ENCODE measurements at places on chromosomes 12 and 14. TPM values are rescaled to one million over a fixed set of nuclear protein-coding genes. Genes with fewer than 3 reads are reported as not detected.

- no peaks in the 10 kb centered on the region for H3K27me3 ChIP-seq
- no peak overlapping the region for H3K4me3 ChIP-seq
- peaks cover 8% of the 10 kb centered on the region for H3K36me3 ChIP-seq
- H3K27ac ChIP-seq = no peak overlapping the region
- no peak for DNase-seq
Observed at GRCh38 chr14:69439521-69440270, 41.2 kb downstream of the SLC39A9 start.

DNA sequence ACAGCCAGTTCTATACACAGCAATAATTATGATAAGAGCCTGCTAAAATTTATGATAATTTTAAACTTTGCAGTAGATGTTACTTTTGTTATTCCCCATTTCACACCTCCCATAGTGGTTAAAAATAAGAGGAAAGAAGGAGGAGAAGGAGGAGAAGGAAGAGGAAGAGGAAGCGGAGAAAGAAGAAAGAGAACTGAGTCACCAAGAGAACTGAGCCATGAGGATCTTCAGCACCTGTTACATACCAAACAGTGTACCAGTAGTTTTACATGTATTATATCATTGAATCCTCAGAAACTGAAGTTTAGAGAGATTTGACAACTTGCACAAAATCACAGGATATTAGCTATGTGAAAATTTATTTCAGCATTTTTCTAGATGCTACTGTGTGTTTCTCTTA, 3.9 kb downstream of the CD163 start:
- no peaks in the 10 kb centered on the region for H3K27me3 ChIP-seq
- H3K4me3 ChIP-seq = no peak overlapping the region
- no peak for DNase-seq
- no peaks in the 10 kb centered on the region for H3K36me3 ChIP-seq

Gene EIF2S3B
- 0.25 TPM for total RNA-seq

DNA sequence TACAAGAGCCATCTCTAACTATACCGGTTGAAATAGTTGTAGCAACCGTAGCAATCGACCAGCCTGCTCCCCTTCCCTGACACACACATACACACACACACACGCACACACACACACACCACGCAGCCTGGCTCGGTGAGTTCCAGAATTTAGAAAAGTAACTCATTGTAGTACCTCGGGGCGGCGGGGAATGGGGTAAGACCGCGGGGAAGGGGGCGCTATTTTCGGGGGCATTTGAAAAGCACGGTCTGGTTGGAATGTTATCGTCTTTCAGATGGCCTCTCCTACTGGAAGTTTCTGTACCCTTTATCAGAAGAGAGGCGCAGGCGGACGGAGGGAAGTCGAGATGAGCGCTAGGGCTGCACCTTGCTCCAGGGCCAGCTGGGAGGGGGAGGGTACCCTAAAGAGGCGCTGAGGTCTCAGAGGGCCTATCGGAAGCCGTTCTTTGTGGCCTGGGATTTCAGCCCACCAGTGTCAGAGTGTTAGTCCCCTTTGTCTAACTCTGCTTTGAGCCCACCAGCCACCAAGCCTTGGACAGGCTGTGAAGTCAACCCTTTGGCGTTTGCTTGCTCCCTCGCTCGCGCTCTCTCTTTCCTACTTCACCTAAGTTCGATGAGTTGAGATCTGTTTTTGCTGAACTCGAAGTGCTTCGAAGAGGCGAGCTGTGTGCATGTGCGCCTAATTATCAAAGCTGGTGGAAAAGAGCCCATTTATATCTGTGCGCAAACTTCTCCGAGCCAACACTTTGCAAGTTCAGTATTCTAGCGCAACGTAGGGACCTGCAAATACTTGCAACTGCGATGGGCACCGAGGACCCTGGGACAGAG, 837 bp downstream of the COL2A1 start:
- H3K27me3 ChIP-seq = peaks cover 46% of the 10 kb centered on the region
- H3K36me3 ChIP-seq = no peaks in the 10 kb centered on the region
- no peak overlapping the region for H3K4me3 ChIP-seq
- H3K4me1 ChIP-seq = peaks cover 27% of the 10 kb centered on the region

DNA sequence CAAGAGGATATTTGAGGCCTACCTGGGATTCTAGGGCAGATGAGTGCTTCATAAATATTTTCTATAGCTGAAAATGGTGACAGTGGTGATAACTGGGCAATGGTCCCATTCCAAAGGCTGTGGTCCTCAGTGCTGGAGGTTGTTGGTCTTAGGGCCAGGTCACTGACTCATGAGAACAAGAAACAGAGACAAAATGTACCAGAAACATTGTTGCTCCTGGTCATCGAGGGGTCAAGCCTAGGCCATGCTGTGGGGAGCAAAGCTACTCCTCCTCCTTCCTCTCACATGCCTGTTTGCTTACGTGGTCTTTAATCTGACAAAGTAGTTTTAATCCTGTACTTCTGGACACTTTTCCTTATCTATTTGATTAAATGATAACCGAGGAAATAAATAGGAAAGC, 33.8 kb downstream of the ERG28 start:
- H3K27ac ChIP-seq = no peak overlapping the region
- H3K36me3 ChIP-seq = no peaks in the 10 kb centered on the region

DNA sequence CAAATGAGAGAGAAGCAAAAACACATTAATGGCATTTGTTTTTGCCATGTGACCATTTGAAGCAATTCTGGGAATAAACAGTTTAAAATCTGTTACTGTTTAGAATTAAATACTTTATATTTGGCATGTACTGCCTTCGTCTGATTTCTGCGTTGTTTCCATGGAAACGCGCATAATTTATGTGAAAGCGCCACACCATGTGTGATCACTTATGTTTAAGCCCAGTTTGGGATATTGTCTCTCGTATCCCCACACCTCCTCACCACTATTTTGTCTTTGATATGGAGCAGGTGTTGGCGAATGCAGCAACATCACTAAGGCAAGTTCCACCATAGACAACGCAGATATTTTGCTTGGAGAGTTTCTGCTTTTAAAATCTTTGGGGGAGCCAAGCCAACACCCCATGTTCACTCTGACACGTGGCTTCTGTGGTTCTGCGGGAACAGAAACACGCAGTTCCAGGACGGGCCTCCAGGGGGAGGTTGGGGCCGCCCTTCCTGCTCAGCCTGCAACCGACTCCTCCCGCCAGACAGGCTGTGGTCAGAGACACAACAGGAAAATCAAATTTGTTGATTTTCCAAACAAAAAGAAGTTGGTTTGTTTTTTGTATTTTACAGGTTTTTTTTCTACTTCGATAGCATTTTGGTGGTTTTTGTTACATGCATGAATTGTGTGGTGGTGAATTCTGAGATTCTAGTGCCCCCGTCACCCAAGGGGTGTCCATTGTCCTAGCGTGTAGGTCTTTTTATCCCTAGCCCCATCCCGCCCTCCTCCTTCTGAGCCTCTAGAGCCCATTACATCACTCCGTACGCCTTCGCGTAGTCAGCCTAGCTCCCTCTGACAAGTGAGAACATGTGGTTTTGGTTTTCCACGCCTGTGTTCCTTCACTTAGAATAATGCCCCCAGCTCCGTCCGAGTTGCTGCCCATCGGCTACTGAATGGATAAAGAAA, 101.9 kb upstream of the SFSWAP start:
- peaks cover 5% of the 10 kb centered on the region for H3K27me3 ChIP-seq
- H3K36me3 ChIP-seq = no peaks in the 10 kb centered on the region
- H3K4me3 ChIP-seq = no peak overlapping the region
- no peak overlapping the region for H3K27ac ChIP-seq
- peak; percentile 44 for DNase-seq

GRCh38 chr12:129779033-129779432, 124.8 kb downstream of the TMEM132D start:
- H3K4me1 ChIP-seq = no peaks in the 10 kb centered on the region
- no peak overlapping the region for H3K4me3 ChIP-seq
- H3K36me3 ChIP-seq = no peaks in the 10 kb centered on the region
- DNase-seq = no peak

DNA sequence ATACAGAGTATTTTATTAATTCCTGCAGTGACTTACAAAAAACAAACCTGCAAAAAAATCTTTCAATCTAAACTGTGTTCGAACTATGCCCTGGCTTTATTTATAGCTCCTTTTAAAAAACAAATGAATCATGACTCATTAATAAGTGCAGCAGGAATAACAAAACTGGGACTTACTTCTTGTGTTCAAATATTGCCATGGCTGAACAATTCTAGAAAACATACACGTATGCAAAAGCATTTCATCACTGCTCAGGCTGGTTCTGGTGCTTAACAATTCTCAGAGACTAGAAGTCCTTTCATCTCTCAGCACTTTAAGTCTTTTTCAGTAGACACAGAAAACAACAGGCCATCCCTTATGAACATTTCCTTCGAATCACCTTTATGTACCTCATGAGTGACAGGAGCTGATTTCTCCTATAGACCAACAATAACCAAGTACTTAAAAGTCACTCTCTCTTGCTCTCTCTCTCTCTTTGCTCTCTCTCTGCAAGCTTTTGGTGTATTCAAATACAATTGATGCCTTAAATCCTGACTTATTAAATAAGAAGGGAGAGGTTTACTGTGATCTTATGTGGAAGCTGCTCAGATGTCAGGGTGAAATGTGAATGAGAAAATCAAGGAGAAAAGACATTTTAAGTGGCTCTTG, 268.8 kb downstream of the TTC8 start:
- no peaks in the 10 kb centered on the region for H3K36me3 ChIP-seq
- DNase-seq = no peak
- no peak overlapping the region for H3K27ac ChIP-seq
- no peaks in the 10 kb centered on the region for H3K4me1 ChIP-seq
- no peak overlapping the region for H3K4me3 ChIP-seq

- no peak overlapping the region for H3K27ac ChIP-seq
- H3K4me1 ChIP-seq = no peaks in the 10 kb centered on the region
- no peak overlapping the region for H3K4me3 ChIP-seq
- no peaks in the 10 kb centered on the region for H3K36me3 ChIP-seq
- DNase-seq = no peak
- H3K27me3 ChIP-seq = no peaks in the 10 kb centered on the region
Observed at GRCh38 chr12:81170072-81170471, 92.2 kb downstream of the ACSS3 start.

DNA sequence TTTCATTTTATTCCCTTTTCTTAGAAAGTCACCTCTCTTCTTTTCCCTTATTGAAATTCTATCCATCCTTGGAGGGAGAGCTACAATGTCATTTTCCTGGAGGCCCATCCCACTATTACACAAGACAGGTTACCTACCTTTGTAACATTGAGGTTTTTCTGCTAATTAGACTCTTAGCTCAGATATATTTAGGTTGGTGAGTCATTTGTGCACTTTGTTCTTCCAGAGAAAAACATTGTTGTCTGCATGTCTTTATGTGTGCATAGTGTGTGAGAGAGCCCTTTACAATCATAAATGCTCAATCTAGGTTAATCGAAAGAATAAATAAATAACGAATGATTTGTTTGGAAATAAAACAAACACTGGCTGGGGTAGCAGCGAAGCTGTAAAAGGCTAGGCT, 191.8 kb downstream of the DACT1 start:
- H3K36me3 ChIP-seq = no peaks in the 10 kb centered on the region
- H3K27ac ChIP-seq = no peak overlapping the region
- DNase-seq = no peak

DNA sequence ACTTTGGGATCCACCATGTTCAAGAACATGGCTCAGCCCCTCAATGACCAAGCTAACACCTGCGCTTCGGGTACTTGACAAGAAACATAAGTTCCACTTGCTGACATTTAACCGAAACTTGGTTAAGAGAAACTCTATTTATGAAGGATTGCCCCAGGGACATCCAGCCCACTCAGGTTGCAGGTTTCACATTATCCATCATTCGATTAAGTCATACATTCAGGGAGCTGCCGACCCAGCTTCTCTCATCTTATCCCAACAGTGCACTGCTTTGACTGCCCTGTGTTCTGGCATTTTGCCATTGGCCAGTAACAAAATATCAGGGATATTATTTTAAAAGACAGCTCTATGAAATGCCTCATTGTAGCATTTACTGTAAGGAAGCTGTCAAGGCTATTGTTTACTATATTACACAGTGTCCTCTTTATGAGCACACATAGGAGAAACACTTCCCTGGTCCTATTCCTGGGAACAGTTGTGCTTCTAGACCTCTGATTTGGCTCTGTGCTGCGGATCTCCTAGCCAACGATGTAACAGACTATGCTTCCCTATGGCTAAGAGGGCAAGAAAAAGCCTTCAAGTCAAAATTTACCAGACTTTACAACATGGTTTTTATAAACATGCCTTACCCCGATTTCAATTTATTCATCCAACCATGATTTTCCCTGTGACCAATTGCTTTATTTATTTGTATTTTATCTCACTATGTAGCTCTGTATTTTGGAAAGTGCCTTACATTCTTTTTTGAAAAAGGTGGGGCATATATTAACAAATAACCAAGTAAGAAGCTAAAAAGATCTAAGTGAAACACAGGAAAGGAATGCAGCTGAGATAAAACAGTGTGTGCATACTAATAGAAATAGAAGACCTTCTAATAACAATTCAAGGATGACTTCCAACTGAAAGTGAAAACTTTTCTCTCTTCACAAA, 109.3 kb downstream of the ITPR2 start:
- peak overlapping the region; percentile 73 for H3K27ac ChIP-seq
- H3K36me3 ChIP-seq = no peaks in the 10 kb centered on the region
- no peaks in the 10 kb centered on the region for H3K27me3 ChIP-seq
- no peak overlapping the region for H3K4me3 ChIP-seq

GRCh38 chr12:64568298-64568697, 42.0 kb upstream of the RASSF3 start:
- H3K27me3 ChIP-seq = no peaks in the 10 kb centered on the region
- H3K36me3 ChIP-seq = no peaks in the 10 kb centered on the region
- peaks cover 5% of the 10 kb centered on the region for H3K4me1 ChIP-seq
- no peak overlapping the region for H3K4me3 ChIP-seq
- H3K27ac ChIP-seq = no peak overlapping the region

Gene GAS2L3
- total RNA-seq = 3.3 TPM

Gene ALX1
- not detected for total RNA-seq

DNA sequence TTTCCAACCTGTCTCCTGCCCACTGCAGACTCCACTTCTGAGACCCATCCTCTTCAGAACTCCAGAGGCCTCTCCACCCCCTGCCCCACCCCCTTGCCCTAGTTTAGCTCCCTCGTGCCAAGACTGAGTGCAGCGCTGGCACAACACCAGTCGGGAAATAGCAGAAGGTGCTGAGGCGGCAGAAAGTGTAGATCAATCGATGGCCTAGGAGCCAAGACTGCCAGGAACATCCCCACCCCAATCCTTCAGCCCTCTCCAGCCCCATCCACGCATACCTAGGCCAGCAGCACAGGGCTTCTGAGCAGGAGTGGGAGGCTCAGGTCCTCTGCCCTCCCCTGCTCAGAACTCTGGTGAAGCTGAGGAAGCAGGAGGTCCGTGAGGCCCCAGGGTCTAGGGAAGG, 1.1 kb downstream of the CPNE6 start:
- no peaks in the 10 kb centered on the region for H3K27me3 ChIP-seq
- no peak overlapping the region for H3K27ac ChIP-seq
- H3K4me3 ChIP-seq = no peak overlapping the region

Gene SERPINA6
- total RNA-seq = not detected

- no peaks in the 10 kb centered on the region for H3K36me3 ChIP-seq
- no peaks in the 10 kb centered on the region for H3K27me3 ChIP-seq
- H3K4me1 ChIP-seq = no peaks in the 10 kb centered on the region
- H3K4me3 ChIP-seq = no peak overlapping the region
Observed at GRCh38 chr12:93339695-93340094, 38.0 kb upstream of the NUDT4 start.

GRCh38 chr14:51182131-51182565, 57.9 kb upstream of the TMX1 start:
- H3K36me3 ChIP-seq = no peaks in the 10 kb centered on the region
- no peaks in the 10 kb centered on the region for H3K27me3 ChIP-seq
- H3K4me1 ChIP-seq = no peaks in the 10 kb centered on the region
- DNase-seq = no peak
- no peak overlapping the region for H3K27ac ChIP-seq
- H3K4me3 ChIP-seq = no peak overlapping the region

- H3K4me3 ChIP-seq = no peak overlapping the region
- no peaks in the 10 kb centered on the region for H3K36me3 ChIP-seq
- no peaks in the 10 kb centered on the region for H3K27me3 ChIP-seq
- H3K27ac ChIP-seq = no peak overlapping the region
- no peaks in the 10 kb centered on the region for H3K4me1 ChIP-seq
Observed at GRCh38 chr12:40202095-40203059, 22.4 kb upstream of the LRRK2 start.

Gene MON2
- total RNA-seq = 42.9 TPM

All from adrenal gland (tissue), 19 donors.